Stomach (tissue), 19 donors: ENCODE measurements at places on chromosomes 5 and 9.

DNA sequence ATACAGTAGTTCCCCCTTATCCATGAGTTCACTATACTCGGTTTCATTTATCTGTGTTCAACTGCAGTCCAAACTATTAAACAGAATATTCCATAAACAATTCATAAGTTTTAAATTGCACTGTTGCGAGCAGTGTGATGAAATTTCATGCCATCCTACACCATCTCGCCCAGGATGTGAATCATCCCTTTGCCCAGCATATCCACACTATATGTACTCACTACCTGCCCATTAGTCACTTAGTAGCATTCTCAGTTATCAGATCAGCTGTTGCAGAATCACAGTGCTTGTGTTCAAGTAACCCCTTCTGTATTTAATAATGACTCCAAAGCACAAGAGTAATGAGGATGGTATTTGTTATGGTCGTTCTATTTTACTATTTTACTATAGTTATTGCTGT, 51.5 kb downstream of the SHOC1 start:
- DNase-seq: no peak

GRCh38 chr5:34865091-34865490, 26.1 kb downstream of the TTC23L start:
- DNase-seq: no peak

GRCh38 chr9:468766-469426, 254.2 kb downstream of the DOCK8 start:
- DNase-seq: no peak

DNA sequence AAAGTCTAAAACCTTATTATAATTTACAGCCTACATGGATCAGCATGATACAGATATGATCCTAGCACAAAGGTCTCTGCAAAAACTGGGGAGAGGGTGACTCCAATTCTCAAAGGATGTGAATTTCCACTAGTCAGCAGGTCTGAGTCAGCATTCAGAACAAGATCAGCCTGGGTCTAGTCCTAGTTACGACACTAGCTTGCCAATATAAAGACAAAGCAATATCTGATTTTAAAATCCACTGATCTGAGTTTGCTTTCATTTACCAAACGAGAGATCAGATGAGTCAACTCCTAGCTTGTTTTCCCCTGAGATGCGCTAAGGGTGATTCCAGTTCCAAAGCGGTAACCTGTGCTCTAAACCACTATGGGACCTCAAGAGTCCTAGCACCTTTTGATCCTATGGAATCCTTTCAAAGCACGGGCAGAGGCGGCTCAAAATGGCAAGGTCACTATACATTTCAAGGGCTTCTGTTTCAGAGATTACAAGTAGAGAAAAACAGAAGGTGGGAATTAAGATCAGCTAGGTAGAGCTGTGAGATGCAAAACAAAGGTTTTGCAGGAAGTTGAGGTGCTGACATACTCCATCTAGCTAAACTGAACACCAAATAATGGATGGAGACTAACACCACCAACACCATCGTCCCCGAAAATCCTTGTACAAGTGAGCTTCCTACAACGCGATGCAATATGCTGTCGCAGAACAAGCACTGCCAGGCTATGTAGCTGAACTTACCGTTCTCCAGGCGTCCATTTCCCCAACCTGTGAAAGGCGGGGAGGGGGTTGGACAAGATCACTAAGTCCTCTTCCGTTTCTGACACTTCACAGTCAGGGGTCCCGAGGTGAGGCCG, 906 bp downstream of the SLC25A51 start:
- peak; percentile 28 for DNase-seq

DNA sequence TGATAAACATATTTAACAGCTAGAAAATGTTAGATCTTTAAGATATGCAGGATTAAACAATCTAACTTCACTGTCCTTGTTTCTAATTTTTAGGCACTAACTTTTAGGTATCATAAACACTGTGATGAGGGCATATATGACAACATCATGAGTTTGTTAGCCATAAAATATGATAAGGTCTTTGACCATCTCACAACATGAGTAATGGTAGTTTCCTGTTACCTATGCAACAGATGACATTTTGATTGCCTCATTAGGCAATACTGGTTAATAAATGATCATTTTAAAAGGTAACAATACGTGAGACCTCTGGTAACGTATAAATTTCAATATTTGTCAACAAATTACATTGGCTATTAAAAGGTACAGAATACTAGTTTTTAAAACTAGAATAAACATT, 613.5 kb downstream of the PDE4D start:
- DNase-seq: no peak

GRCh38 chr5:160787240-160787639, 64.8 kb downstream of the ATP10B start:
- DNase-seq: peak; percentile 48

- DNase-seq: no peak
Measured at GRCh38 chr5:40027400-40027799, 602.6 kb upstream of the DAB2 start.

- peak; percentile 61 for DNase-seq
Measured at GRCh38 chr9:35691757-35692301, 2.1 kb upstream of the TPM2 start.

GRCh38 chr9:91532325-91532724, 108.7 kb upstream of the NFIL3 start:
- no peak for DNase-seq

DNA sequence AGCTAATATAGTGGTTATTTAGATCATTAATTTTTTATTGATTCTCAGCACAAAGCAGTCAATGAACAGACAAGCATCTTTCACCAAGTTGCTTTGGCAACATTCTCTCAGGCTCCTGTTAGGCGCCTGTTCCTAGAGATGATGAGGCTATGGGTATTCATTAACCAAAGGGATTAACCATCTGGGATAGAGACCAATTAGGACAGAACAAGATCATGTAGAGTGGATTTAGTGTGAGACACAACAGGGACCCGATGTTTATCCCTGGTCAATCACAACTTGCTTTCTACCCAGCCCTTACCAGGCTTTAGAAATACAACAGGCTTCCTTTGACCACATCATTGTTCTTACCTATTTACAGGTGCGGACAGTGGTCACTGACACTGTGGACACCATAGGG, 82.2 kb downstream of the PJA2 start:
- DNase-seq: no peak

GRCh38 chr9:94031946-94032345, 52.3 kb upstream of the PTPDC1 start:
- DNase-seq: no peak

DNA sequence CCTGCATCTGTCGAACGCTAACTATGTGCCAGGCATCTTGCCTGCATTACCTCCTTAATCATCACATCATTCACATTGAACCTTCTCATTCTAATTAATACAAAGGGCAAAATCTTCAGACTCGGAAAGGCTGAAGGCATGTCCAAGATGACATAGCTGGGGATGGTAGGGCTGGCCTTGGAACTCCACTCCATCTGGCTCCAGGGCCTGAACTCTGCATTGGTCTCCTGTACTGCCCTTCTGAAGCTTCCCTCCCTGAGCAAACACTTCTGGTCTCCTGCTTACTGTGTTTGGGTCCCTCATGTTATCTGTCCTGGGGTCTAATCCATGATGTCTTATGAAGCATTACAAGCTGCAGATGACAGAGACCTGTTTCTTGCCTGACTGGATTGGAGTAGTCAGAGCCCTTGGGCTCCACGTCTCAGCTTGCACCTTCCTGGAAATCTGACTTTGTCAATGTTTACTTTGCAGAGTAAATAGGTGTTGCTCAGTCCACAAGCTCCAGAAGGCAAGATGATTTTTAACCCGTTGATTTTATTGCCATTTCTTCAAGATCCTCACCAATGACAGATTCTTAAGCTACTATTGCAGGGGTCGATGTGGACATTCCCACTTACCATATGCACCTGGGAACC, 106.1 kb downstream of the GALNT10 start:
- DNase-seq: peak; percentile 79

DNA sequence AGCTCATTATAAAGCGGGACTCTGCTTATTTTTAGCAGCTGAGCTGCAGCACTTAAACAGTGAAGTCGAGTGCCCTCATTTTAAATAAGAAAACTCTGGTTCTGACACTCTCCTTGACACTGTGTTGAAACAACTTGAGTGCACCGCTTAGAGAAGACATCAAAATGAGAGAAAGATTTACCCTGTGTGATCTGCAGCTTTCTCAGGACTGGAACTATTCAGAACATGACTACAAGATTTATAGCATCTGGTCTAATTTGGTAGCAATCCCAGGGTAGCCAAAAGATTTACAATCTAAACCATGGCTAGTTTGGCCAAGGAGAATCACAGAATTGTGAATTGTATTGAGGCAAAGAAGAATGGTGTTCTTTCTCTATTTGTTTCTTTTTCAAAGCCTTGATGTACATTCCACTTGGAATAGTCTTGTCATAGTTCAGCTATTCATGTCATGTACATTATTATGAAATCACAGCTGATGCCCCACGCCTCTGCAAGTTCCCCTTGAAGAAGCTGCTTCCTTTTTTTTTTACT, 38.7 kb downstream of the PLEKHG4B start:
- no peak for DNase-seq

DNA sequence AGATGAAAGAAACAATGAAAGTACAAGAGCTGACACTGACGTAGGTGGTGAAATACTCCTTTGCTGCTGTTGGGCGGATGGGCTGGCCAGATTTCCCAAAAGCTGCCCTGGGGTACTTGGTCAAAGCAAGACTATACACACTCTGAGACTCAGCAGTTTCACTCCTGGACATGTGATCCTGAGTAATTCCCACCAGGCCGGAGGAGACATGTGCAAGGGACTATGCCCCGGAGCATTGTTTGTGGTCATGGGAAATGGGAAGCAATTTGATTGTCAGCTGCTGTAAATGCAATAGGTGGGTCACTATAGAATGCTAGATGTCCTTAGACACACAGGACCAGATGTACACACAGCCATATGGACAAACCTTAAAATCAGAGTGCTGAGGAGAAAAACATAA, 116.1 kb downstream of the DCP2 start:
- no peak for DNase-seq

DNA sequence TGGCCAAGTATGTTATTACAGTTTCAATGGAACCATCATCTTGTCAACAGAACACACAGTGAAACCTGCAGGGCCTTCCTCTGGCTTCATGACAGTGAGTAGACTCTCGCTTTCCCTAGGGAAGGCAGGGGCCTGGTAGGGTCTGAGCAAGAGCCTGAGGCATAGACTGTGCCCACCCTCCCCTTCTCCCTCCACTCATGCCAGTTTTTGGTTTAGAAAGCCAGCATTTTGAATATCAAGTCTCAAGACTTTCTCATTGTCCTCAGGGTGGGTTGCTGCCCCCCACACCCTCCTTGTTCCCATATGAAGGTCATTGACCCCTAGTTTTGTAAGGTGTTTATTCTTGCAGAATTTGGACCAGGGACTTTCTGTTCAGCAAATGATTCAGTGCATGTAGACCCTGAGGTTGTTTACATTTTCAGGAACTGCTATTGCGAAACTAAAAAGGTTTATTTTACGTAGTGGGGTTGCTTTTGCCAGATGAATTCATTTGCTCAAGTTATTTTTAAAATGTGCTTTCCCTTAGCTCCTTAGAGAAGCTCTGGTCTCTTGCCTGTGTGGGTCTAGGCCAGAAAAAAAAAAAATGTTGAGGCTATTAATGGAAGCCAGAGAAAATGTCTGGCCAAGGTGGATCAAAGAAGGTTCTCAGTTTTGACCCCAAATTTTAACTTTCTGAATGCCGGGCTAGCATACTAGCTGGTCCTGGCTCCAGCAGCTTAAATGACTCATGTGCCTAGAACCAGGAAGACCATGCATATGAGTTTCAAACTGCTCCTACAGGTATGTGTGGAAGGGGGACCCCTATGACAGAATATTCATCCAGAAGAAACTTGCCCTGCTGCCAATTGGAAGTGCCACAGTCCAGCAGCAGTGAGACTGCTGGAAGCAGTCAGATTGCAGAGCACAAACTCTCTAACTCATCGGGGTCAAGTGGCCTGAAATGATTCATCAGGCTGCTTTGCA, 10.1 kb upstream of the MOB3B start:
- DNase-seq: peak; percentile 70

- DNase-seq: no peak
Measured at GRCh38 chr5:40831346-40832210, 3.4 kb downstream of the RPL37 start.

DNA sequence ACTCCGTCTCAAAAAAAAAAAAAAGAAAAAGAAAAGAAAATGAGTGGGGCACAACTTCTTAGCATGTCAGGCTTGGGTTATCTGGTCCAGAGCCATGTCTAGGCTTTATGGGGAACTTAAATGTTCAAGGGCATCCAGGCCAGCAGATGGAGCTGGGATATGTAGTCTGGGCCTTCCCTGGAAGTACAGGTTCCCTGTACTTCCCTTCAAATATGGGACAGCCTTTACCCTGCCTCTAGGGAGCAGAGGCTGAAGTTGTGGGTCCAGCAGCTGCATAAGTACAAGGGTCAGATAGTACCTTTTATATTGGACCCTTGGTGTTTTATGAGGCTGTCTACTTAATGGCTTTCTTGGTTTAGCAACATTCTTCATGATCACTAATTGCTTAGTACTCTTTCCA, 42.1 kb downstream of the FAF2 start:
- DNase-seq: no peak

DNA sequence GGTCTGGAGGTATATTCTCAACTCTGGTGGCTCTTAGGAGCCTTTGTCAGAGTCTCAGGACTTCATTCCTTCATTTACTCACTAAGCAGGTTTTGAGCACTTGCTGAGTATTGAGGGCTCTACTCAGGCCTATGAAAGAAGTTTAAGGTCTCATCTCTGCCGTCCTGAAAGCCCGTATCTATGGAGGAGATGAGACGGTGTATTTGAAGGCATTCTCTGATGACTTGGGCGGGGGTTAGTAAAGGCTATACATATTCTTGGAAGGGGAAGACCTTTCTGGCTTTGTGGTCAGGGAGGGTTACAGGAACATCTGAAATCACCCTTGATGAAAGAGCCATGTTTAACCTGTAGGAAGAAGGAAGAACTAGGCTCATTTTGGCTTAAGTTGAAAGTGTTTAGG, 21.9 kb downstream of the RASGRF2 start:
- DNase-seq: no peak

GRCh38 chr5:149323210-149323609, 22.1 kb upstream of the GRPEL2 start:
- DNase-seq: no peak

GRCh38 chr9:136807281-136808074, at the start of gene RABL6:
RABL6 (plus strand) TSS chr9:136807948; CDS start chr9:136808197, 249 bp downstream.
- DNase-seq: peak; percentile 79

DNA sequence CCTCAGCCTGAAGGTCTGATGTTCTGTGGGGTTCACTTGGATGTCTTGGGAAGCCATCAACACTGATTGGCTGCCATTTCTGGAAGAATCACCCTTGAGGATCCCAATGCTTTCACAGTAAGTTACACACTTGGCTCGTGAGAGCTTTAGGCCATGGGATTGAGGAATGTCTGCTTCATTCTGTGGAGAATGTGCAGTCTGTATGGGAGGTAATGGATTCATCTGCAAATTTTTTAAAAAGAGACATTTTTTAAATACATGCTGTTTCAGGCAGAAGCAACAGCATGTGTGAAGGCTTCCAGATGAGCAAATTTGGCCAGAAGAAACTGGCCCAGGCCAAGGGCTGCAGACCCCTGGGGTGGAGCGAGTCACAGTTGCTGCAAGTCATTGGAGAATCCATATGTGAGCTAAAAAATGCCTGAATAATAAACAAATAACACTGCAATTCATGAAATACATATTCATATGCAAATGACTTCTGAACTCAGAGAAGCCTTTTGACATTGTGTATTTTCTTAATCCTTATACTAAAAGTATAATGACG, 146.3 kb upstream of the RASEF start:
- DNase-seq: no peak

GRCh38 chr5:129716235-129716634, 31.7 kb upstream of the MINAR2 start:
- no peak for DNase-seq
